ENCODE measurements at places on chromosomes 1 and 21. TPM values are rescaled to one million over a fixed set of nuclear protein-coding genes. Genes with fewer than 3 reads are reported as not detected.

PIGK gene
- total RNA-seq = 30.6 TPM

PLEKHN1 gene
- total RNA-seq = 1.1 TPM

ATP1A2 gene
- total RNA-seq = 10.2 TPM

PODN gene
- 50.9 TPM for total RNA-seq

DDAH1 gene
- total RNA-seq = 57.6 TPM

DNA sequence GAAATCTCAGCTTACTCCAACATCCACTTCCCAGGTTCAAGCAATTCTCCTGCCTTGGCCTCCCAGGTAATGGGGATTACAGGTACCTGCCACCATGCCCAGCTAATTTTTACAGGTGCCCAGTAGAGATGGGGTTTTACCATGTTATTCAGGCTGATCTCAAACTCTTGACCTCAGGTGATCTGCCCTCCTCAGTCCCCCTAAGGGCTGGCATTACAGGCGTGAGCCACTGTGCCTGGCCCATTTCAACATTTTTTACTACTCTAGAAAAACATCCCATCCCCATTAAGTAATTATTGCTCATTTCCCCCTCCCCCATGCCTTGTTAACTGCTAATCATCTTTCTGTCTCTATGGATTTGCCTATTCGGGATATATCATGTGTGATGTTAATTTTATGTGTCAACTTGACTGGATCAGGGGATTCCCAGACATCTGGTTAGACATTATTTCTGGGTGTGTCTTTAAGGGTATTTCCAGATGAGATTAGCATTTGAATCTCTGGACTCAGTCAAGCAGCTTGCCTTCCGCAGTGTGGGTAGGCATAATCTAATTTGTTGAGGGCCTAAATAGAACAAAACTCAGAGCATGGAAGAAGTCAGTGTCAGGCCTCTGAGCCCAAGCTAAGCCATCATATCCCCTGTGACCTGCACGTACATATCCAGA, 33.0 kb upstream of the ZBTB8B start:
- H3K27me3 ChIP-seq = peaks cover 7% of the 10 kb centered on the region
- DNase-seq = no peak
- no peak overlapping the region for H3K4me3 ChIP-seq
- H3K4me1 ChIP-seq = peaks cover 4% of the 10 kb centered on the region
- no peaks in the 10 kb centered on the region for H3K36me3 ChIP-seq

GRCh38 chr1:197415221-197415620, 147.2 kb downstream of the CRB1 start:
- no peak for DNase-seq
- no peaks in the 10 kb centered on the region for H3K27me3 ChIP-seq
- no peaks in the 10 kb centered on the region for H3K36me3 ChIP-seq
- no peak overlapping the region for H3K27ac ChIP-seq

DNA sequence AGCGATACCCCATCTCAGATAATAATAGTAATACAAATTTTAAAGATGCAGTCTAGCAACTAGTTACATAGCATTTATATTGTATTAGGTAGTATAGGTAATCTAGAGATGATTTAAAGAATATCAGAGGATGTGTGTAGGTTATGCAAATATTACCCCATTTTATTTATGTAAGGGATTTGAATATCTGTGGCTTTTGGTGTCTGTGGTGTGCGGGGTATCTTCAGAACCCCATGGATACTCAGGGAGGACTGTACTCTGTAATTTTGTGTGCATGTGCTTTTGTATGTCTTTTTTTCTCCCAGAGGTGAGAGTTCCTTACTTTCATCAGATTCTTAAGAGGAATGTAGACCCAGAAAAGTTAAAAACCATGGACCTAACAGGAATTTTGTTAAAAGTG, 12.8 kb downstream of the RNF2 start:
- peaks cover 33% of the 10 kb centered on the region for H3K4me1 ChIP-seq
- no peak overlapping the region for H3K4me3 ChIP-seq
- no peak for DNase-seq

GRCh38 chr21:35905096-35905962, 155.0 kb downstream of the SETD4 start:
- peak overlapping the region; percentile 79 for H3K27ac ChIP-seq
- H3K4me1 ChIP-seq = peaks cover 5% of the 10 kb centered on the region
- DNase-seq = no peak
- H3K36me3 ChIP-seq = no peaks in the 10 kb centered on the region
- H3K27me3 ChIP-seq = no peaks in the 10 kb centered on the region

DNA sequence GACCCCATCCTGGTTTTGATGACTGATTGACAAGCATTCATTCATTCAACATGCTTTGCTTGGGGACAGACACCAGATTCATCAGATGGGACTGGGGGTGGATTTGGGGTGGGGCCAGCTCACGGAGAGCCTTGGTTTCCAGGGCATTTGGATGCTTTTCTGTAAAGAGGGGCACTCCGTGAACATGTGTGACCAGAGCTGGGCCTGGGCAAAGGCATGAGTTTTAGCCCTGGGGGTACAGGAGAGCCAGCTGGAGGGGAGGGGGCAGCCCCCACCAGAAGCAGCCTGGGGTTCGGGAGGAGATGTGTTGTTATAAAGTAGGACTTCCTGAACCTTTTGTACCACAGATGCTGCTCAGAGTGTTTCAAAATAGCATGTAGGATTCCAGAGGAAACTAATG, 99.7 kb downstream of the RIPK4 start:
- no peak overlapping the region for H3K4me3 ChIP-seq
- H3K27me3 ChIP-seq = no peaks in the 10 kb centered on the region
- no peaks in the 10 kb centered on the region for H3K36me3 ChIP-seq
- no peaks in the 10 kb centered on the region for H3K4me1 ChIP-seq
- no peak overlapping the region for H3K27ac ChIP-seq
- DNase-seq = no peak

GRCh38 chr1:24803220-24803619, 58.0 kb downstream of the CLIC4 start:
- H3K27me3 ChIP-seq = no peaks in the 10 kb centered on the region
- no peak overlapping the region for H3K4me3 ChIP-seq
- no peak for DNase-seq
- H3K36me3 ChIP-seq = peaks cover 7% of the 10 kb centered on the region
- H3K4me1 ChIP-seq = peaks cover 56% of the 10 kb centered on the region
- peak overlapping the region; percentile 32 for H3K27ac ChIP-seq

DNA sequence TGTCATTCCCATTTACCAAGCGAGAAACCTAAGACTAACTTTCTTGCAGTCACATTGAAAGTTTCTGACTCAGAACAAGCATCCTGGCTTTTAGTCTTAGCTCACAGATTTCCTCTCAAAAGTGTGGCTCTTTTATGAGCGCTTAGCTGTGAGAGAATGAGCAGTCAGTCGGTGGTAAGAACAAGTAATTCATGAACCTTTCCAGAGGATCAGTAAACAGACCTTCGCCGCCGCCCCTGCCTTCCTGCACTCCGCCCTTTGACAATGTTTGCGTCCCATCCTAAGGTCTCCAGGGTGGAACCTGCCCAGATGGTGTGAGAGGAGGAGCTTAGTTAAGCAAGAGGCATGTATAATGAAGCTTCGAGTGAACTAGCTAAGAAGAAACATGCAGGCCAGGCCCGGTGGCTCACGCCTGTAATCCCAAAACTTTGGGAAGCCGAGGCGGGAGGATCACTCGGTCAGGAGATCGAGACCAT, 142.4 kb downstream of the GLUL start:
- no peaks in the 10 kb centered on the region for H3K36me3 ChIP-seq
- no peaks in the 10 kb centered on the region for H3K4me1 ChIP-seq
- H3K27ac ChIP-seq = no peak overlapping the region
- no peak overlapping the region for H3K4me3 ChIP-seq
- H3K27me3 ChIP-seq = no peaks in the 10 kb centered on the region
- DNase-seq = no peak

GRCh38 chr21:45448810-45449657, 44.1 kb downstream of the COL18A1 start:
- no peak overlapping the region for H3K4me3 ChIP-seq
- no peak overlapping the region for H3K27ac ChIP-seq
- no peaks in the 10 kb centered on the region for H3K27me3 ChIP-seq

- H3K36me3 ChIP-seq = no peaks in the 10 kb centered on the region
- H3K27ac ChIP-seq = no peak overlapping the region
- H3K4me3 ChIP-seq = no peak overlapping the region
- DNase-seq = no peak
- H3K27me3 ChIP-seq = no peaks in the 10 kb centered on the region
Measured at GRCh38 chr1:24149866-24150233, 6.9 kb upstream of the IL22RA1 start.

DNA sequence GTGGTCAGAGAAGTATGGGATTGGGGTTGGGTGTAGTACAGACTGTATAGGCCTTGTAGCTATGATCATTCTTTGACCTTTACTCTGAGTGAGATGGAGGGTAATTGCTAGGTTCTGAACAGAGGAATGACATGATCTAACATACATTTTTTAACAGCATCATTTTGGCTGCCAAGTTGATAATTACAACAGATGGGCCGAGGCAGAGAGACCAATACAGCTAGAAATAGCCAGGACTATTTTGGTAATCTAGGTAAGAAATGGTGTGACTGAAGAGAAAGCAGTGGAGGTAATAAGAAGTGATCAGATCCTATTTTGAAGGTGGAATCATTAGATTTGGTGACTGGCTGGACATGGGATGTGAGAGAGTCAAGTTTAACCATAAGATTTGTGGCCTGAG, 43.5 kb downstream of the RPAP2 start:
- no peaks in the 10 kb centered on the region for H3K36me3 ChIP-seq
- H3K27me3 ChIP-seq = no peaks in the 10 kb centered on the region
- H3K4me1 ChIP-seq = no peaks in the 10 kb centered on the region

- H3K4me1 ChIP-seq = no peaks in the 10 kb centered on the region
- no peaks in the 10 kb centered on the region for H3K27me3 ChIP-seq
- H3K27ac ChIP-seq = no peak overlapping the region
Measured at GRCh38 chr1:53476579-53476978, 17.4 kb downstream of the DMRTB1 start.

DNA sequence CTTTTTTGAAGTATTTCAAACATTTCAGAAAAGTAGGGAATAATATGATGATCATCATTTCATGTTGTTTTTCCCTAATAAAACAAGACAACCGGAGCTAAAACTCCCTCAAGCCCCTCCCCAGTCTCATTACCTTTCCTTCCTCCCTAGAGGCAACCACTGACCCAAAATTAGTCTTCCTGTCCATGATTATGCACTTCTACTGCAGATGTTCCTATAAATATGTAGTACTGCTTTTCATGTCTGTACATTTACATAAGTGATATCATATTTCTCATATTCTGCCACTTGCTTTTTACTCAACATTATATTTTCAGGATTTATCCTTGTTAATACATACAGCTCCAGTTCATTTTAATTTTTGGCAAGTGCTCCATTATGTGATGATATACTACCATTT, 58.7 kb upstream of the GOLT1A start:
- H3K4me1 ChIP-seq = peaks cover 13% of the 10 kb centered on the region
- no peaks in the 10 kb centered on the region for H3K36me3 ChIP-seq
- no peak for DNase-seq
- H3K27ac ChIP-seq = no peak overlapping the region

- H3K36me3 ChIP-seq = no peaks in the 10 kb centered on the region
- no peak overlapping the region for H3K4me3 ChIP-seq
- no peak for DNase-seq
Measured at GRCh38 chr1:100627936-100628335, 90.0 kb downstream of the GPR88 start.

DNA sequence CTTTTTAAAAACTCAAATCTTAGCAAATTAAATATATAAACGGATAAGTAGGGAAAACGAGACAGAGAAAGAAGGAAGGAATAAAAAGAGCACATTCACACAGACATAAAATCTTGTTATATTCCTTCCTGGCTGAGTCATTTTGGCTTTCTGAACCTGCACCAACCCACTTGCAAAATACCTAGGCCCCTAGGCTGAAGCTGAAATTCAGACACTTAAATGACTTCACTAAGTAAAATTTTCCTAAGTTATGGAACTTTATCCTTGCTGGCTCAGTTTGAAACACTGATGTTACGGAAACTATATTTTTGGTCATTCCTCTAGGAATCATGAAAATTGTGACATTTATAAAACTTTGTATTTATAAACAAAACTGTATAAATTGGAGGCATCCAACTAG, 462.8 kb upstream of the NFIA start:
- no peak overlapping the region for H3K27ac ChIP-seq
- no peak for DNase-seq
- no peaks in the 10 kb centered on the region for H3K27me3 ChIP-seq
- no peaks in the 10 kb centered on the region for H3K4me1 ChIP-seq
- H3K4me3 ChIP-seq = no peak overlapping the region

GRCh38 chr1:33151116-33151515, 30.7 kb downstream of the TRIM62 start:
- H3K4me1 ChIP-seq = no peaks in the 10 kb centered on the region
- H3K27me3 ChIP-seq = no peaks in the 10 kb centered on the region
- DNase-seq = no peak

DNA sequence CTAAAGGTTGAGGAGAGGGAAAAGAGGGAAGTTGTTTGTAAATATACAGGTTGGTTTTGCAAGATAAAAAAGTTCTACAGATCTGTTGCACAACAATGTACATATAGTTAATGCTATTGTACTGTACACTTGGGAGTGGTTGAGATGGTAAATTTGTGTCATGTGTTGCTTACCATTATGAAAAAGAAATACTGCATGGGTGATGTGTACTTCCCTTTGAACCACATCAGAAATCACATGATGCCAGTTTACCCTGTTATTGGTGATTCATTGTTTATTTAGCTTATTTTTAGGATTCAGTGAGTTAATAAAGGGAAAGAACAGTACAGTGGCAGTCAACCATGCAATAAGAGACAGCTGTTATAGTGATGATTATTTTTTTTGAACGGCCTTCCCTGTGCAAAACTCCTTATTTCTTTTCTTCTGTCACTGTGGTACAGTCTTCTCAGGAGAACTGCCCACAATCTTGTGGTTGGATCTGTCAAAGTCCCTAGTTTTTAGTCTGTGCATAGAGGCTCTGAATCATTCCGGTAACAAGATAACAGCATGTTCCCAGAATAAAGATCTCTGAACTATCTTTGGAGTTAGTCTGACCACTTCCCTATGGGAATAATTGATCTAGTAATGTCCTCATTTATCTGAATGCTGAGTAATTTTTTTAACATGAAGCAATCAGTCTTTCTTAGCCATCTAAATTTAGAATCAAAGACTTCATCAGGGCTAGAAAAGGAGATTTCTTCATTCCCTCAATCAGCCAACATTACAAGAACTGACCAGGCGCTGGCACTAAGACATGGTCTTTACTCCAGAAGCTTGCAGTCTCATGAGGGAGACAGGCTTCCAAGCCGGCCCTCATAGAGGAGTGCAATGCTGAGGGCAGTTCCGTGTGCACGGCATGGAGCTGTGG, 84.2 kb downstream of the SH3GLB1 start:
- peaks cover 32% of the 10 kb centered on the region for H3K4me1 ChIP-seq
- no peaks in the 10 kb centered on the region for H3K36me3 ChIP-seq
- peak; percentile 7 for DNase-seq
